Nephron progenitor cell (in vitro differentiated cells): ENCODE measurements at places on chromosomes 12 and 14.

DNA sequence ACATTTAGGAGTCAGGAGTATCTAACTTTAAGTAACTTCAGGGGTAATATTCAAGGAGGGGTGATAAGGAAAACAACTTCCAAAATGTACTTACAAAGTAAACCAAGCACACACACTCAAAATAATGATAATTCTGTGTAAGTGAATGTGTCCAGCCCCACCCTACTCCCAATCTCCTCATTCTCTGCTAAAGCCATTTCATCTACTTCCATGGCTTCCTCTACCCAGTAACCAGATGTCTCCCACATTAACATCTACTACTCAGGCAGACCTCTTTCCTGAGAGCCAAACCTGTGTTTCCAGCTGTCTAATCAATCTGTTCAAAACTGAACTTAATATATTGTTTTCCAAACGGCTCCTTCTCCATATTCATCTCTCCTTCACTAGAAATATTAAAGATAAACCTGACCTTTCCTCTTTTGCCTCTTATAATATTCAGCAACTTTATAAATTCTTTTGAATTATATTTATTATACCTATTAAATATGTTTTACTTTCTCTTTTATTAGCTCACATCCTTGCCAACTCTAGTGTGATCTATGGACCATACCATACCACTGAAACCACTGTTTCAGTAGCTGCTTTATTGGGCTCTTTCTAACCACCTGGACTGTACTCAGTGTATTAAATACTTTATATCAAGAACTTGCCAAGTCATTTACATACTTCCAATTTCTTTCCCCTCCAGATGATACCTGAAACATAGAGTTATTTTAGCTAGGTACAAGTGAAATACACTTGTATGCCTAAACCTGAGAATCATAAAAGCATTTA lies 170.7 kb downstream of the PPFIA2 start:
- DNase-seq, result no peak

DNA sequence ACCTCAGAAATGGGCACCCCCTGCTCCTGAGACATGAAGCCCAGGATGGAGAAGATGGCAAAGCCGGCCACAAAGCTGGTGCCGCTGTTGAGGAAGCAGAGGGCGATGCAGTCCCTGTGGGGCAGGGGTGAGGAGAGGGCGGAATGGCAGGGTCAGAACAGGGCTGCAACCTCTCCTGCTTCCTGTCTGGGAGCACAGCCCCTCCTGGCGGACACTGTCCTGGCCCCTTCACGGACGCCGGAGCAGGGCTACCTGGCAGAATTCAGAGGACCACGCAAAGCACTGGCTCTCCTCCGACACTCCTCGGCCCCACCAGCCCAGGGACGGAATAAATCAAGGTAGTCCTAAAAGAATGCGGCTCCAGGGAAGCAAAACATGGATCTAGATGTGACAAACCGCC lies 12.4 kb upstream of the SLC6A12 start:
- DNase-seq, result no peak

- DNase-seq, result no peak
Observed at GRCh38 chr14:22567437-22567836, 21.6 kb downstream of the DAD1 start.

DNA sequence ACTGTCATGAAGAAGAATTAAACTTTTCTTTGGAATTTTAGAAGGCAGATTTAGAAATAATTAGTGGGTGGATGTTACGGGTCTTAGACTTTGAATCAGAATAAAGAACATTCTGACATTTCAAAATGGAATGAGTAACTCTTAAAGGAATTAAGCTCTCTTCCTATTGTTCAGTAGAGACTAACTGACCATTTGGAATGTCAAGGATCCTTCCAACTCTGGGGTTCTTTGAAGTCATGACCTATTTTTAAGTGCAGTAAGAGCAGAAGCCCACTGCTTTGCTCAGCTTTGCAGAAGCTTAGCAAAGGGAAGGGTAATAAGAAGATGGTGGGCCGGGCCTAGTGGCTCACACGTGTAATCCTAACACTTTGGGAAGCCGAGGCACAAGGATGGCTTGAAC lies 4.0 kb downstream of the CHURC1 start:
- no peak for DNase-seq

DNA sequence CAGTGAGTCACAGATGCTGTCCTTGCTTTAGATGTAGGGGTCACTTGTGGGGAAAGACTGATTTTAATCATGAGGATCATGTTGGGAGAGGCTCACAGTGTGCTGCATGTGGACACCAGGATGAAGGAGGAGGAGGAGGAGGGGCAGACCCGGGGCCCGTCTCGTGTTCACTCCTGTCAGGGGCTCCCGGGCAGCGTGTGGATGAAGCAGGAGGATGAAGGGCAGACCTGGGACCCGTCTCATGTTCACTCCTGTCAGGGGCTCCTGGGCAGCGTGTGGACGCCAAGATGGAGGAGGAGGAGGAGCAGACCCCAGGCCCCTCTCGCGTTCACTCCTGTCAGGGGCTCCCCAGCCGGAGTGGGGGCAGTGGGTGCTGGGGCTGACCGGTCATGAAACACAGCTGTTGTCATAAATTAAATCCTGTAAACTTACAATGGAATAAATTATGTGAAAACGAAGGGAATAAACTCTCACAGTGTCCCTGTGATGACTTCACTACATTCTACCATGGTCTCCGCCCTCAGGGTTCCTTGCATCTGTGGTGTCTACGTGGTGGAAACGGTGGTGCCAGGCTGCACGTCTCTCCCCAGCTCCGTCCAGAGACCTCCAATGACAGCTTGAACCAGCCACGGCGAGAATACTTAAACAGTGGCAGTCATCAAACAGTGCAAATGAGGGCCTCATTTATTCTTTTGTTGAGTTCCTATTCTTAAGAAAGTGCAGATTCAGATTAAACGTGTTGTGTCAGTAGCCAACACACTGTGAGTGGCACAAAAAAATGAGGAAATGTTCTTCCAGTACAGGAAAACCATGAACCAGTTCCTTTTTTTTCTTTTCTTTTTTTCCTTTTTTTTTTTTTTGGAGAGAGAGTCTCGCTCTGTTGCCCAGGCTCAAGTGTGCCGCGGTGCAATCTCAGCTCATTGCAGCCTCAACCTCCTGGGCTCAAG lies 37.7 kb upstream of the SFSWAP start:
- no peak for DNase-seq

DNA sequence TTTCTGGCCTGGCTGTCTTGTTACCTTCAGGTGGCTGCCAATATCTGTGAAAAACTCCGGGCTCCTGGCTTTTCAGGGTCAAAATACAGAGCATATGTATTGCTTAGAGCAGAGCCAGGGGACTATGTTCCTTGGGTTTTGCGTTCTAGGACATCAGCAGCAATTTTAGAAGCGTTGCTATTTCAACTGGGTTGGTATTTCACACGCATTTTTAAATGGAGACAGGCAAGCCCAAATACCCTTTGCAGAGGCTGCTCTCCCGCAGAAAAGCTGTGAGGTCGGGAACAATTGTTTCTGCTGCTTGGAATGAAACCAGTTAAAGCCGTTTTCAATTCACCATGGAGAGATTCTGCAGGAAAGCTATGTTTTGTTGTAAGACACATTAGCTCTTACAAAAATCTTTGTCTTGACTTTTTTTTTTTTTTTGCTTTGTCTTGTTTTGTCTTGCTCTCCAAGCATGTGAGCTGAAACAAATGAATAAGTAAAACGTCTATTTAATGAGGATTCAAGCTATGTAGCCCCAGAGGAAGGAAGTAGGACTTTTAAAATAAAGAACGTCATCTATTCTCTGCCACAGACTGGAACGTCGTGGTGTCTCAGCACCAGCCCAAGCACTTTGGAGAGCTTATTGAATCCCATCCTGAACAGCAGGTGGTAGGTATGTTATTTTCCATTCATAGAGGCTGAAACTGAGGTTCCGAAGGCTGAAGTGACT lies 181.0 kb upstream of the TBX3 start:
- no peak for DNase-seq

GRCh38 chr14:97544571-97544970 lies 747.4 kb downstream of the VRK1 start:
- DNase-seq, result no peak

GRCh38 chr14:34212172-34212929 lies 249.7 kb downstream of the SPTSSA start:
- DNase-seq, result no peak

GRCh38 chr14:85325134-85326017 lies 204.6 kb upstream of the FLRT2 start:
- DNase-seq, result no peak

GRCh38 chr12:72105849-72106248 lies 166.3 kb upstream of the TRHDE start:
- DNase-seq, result no peak

DNA sequence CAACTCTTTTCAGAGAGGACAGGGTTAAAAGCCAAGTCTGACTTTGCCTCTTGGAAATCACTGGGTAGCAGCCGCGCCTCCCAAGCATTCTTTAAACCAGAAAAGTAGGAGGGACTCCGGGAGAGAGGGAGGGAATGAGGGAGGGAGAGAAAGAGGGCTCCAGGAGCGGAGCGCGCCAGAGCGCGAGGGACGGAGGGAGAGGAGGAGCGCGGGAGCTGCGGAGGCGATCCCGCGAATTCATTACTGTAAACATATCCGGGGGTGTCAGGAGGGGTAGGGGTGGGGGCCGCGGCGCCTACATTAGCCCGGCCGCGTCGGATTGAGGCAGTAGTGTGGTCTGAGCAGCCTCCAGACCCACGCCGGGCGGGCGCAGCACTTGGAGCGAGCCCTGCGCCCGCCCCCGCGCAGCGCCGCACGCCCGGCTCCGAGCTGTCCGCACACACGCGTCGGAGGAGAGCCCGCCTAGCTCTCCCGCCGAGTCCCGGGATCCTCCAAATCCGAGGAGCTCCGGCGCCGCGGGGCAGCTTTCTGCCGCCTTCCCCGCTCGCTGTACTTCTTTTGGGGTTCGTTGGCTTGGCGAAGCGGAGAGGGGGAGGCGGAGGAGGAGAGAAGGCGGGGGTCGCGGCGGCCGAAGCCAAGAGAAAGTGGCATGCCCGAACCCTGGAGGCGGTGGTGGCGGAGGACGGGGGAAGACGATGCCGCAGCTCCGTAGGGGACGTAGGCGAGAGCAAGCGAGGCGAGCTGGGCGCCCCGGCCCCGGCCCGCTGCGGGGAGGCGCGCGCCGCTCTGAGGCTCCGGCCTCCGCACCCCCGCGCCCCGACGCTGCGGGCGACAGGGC lies 3.3 kb downstream of the FLRT2 start:
- DNase-seq, result peak; percentile 69

GRCh38 chr12:124837958-124838803 lies 25.5 kb downstream of the SCARB1 start:
- no peak for DNase-seq

DNA sequence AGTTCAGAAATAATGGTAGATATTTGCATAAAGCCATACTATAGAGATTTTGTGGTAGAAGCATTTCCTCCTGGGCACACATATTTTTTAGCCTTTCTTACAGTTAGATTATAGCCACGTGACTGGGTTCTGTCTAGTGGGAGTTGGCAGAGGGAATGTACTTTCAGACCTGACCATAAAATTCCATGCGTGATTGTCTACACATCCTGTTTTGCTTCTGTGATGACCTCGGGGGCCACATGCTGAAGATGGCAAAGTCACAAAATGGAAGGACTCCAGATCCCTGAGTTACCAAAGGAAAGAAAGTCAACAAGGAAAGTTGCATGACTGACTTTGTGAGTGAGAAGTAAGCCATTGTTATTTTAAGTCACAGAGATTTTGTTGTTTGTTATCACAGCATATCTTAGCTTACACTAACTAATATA lies 14.6 kb upstream of the MIA2 start:
- no peak for DNase-seq
